Occipital lobe (tissue), 3 donors: ENCODE measurements at places on chromosomes 12 and 14. TPM values are rescaled to one million over a fixed set of nuclear protein-coding genes. Genes with fewer than 3 reads are reported as not detected.
A peak's percentile ranks its signal among the peaks of the same experiment; 100 is the strongest.

DNA sequence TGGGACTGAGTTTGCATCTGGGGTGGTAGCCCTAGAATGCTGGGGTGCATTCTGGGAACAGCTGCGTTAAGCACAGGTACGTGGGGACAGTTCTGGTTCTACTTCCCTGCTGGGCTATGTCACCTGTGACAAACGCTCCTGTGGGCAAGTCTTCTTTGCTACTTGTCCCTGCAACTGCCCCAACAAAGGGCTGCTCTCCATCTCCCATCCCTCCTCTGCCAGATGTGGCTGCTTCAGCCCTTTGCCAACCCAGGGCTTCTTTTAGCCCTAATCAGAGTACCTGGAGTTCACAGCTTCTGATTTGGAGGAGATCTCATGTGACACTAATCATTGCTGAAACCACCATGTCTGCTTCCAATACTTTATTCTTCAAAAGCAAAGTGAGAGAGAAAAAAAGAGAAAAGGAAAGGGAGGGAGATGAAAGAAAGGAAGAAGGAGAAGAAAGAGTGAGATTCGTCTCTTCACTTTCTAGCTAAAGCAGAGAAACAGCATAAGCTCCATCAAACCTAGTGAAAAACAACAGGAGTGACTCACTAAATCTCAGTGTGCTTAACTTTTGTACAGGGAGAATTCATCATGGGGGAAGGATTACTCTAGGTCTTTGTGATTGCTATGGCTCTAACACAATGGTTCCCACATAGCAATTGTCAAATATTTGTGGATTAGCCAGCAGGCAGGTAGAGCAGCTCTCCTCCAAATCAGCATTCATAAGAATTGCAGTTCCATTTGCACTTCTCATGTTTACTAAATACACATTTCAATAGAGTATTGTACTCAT lies 174.8 kb downstream of the LRIG3 start:
- no peak for DNase-seq

DNA sequence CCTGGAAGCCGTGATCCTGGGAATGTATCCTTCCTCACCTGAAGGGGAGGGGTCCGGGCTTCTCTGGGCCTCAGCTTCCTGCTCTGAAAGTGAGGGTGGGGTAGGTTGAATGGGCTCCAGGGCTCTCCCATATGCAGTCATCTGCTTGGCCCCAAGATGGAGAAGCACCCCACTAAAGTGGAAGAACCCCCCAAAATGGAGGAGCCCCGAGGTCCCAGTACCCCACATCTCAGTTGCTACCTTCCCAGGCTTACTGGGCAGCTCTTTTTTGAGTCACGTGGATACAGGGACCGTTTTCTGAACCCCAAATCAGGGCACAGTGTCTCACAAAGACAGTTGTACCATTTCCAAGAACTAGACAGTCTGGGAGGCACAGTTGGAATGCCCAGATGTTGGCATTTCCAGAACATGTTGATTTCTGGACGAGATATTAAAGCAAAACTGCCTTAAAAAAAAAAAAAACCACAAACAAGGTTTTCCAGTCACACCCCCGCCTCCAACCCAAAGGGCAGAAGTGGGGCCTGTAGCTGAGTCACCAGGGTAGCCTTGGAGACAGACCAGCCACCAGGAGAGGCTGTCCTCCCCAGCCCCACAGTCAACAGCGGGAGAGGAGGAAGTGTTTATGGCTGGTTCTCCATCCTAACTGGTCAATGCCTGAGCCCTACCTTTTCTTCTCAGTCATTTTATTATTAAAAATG lies 12.1 kb downstream of the VASH1 start:
- peak; percentile 28 for DNase-seq

DNA sequence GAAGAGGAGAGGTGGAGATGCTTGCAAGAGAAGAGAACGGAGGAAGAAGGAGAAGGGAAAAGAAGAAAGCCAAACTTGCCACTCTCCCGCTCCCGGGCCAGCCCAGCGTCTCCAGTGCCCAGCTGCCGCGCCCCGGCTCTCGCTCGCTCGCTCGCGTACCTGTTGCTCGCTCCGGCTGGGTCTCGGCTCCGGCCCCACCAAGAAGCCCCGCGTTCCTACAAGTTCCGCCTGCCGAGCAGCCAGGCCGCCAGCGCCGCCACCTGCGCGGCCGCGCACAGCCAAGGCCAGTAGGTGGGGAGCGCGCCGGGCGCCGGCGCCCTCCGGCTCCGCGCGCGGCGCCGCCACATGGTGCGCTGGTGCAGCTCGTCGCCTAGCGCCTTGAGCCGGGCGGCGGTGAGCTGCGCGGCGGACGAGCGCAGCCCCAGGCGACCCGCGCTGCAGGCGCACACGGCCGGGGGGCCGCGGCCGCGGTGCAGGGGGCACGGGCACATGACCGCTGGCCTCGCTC lies 370 bp downstream of the HRK start:
- DNase-seq: no peak

GRCh38 chr12:30822385-30823155 lies 67.8 kb upstream of the CAPRIN2 start:
- DNase-seq: peak; percentile 40

Gene TMEM121
- total RNA-seq: 23.1 TPM

Gene KRT85
- total RNA-seq: not detected

DNA sequence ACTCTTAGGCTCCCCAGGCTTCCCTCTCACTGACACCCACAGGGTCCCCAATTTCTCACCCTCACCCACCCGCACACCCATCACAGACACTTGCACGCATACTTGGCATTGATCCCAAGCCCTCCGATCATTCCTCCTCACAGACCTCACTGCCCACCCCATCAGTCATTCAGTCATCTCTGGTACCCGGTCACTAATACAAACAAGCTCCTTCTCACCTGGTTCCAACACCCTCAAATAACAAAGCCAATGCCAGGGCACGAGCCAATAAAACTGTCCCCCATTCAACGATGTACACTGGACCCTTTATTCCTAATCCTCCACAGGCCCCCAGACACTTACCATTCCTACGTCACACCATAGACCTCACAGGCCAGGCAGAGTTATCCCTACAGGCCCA lies 2.3 kb downstream of the ZNF605 start:
- no peak for DNase-seq

Gene GPR135
- total RNA-seq: 5.9 TPM

Gene TAS2R14
- 11.4 TPM for total RNA-seq

GRCh38 chr14:36111822-36112583 lies 64.5 kb downstream of the PTCSC3 start:
- no peak for DNase-seq

DNA sequence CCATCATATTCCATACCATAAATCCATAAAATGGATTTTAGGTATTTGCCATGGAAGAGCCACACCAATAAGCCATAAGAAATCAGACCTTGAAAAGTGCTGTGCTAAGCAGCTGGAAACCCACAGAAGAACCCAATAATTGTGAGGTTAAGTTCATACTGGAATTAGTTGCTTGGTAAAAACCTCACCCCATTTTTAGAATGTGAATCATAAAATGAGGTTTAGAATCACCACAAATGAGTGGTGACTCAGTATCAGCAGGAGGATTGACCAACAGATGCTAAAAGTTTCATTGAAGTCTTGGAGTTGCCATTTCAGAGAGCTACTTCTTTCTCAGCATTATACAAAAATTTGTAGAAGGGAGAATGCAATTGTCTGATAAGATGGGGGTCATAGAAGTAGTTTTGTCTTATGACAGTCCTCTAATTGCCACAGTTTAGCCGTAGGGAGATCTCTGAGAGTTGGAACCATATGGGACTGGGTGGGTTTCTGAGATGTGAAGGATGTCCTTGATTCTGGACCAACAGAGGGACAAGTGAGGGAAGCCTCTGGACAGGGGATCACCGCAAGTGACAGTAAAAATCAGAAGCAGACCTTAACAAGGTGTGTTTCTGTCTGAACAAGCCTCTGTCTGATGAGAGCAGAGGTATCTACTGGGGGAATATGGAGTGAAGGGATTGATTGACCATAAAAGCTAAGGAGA lies 1.4 kb upstream of the STON2 start:
- DNase-seq: no peak

DNA sequence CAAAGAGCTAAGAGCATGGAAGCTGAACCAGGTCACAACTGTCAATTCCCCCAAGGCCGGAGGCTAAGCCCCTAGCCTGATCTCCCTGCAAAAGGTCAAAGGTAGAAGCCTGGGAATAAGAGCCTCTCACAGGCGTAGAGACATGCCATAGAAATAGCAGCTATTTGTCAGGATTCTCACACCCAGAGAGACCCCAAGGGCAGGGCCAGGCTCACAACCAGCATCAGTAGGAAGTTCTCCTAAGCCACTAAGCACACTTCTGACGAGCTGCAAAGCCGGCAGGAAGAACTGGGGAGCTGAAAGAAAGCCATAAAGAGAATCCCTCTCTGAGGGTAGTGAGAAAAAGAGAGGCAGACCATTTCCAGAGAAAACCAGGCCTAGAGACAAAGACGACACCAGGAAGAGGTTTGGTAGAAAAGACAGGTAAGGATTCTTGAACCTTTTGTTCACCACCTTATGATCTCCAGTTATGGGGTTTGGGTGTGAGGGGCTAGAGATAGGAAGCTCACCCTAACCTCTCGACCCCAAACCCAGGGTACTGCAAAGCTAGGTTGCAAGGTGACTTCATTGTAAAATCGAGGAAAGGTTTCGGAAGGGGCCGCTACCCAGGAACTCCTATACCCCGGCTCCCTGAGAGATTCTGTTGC lies 1.0 kb downstream of the SMARCC2 start:
- no peak for DNase-seq

Gene PLEKHG7
- not detected for total RNA-seq

GRCh38 chr12:115474539-115475353 lies 790.8 kb upstream of the TBX3 start:
- DNase-seq: no peak

DNA sequence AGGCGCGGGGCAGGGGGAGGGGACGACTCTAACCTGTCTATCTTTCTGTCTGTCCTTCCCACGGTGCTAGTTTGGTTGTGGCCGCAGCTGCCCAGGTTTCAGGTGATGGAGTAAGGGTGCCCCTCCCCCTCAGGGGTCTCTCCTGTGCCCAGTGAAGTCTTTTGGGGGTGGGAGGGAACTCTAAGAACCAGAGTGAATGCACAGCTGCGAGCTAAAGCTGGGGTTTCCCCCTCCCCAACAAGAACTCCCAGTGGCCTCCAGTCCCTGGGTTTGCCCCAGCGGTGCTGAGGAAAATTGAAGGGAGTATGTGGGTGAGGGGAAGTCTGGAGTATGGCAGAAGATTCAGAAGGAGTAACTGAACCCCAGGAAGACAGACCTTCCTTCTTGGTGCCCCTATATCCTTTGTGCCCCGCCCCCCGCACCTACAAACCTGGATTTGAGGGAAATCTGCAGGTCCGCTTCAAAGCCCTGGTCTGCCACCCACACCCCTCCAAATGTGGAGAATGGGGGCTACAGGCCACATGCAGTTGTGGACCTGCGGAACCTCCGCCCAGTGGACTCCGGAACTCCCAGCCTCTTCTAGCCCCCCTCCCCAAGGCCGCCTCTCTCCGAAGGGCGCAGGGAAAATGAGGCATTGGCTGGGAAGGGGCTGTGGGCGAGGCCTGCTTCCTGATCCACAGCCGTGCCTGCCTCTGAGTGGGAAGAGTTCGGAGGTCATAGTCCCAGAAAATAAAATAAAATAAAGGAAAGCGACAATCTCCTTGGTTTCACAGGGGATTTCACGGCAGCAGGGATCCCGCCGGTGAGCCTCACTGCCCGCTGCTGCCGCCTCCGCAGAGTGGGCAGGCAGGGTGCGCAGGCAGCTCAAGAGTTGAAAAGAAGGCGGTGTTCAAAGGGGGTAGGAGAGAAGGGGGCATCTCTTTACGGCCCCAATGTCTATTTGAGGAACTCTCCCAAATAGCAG lies 3.4 kb upstream of the HOXC9 start:
- no peak for DNase-seq

Gene SLC10A1
- not detected for total RNA-seq

- no peak for DNase-seq
Observed at GRCh38 chr14:22448035-22448904, 140.8 kb downstream of the DAD1 start.

GRCh38 chr12:61011767-61012423 lies 1248.3 kb upstream of the USP15 start:
- no peak for DNase-seq

Gene CPNE6
- total RNA-seq: 10.8 TPM

GRCh38 chr12:14562279-14562678 lies 5.4 kb downstream of the PLBD1 start:
- DNase-seq: no peak

Gene PSEN1
- 76.4 TPM for total RNA-seq

Gene OTUB2
- total RNA-seq: 5.6 TPM
